ENCODE measurements at places on chromosomes 2 and 18. TPM values are rescaled to one million over a fixed set of nuclear protein-coding genes. Genes with fewer than 3 reads are reported as not detected.

The TPRKB gene
- 19.1 TPM for total RNA-seq

GRCh38 chr18:24731981-24732380 is 271.5 kb downstream of the HRH4 start:
- DNase-seq: no peak
- H3K4me3 ChIP-seq: no peak overlapping the region
- no peak overlapping the region for H3K27ac ChIP-seq

DNA sequence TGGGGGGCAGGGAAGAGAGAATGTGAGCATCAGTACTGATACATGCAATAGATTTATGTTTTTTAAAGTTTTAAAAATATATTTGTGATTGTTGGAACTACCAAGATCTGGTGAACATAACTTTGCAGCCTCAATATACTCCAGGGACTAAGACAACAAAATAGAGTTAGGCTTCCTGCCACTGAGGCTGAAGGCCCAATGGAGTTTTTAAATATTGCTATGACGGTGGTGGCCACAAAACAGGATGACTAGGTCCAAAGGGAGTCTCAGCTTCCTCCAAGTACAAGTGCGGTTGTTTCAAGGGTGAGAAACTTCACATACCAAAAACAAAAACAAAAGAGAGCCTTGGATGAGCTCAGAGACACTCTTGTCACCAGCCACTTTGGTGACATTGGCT is 72.9 kb downstream of the CCBE1 start:
- peak overlapping the region; percentile 75 for H3K4me3 ChIP-seq
- peaks cover 2% of the 10 kb centered on the region for H3K27me3 ChIP-seq
- peaks cover 12% of the 10 kb centered on the region for H3K36me3 ChIP-seq
- no peak for DNase-seq
- H3K27ac ChIP-seq: peak overlapping the region; percentile 78

- H3K4me3 ChIP-seq: peak overlapping the region; percentile 89
- DNase-seq: peak; percentile 62
- H3K36me3 ChIP-seq: no peaks in the 10 kb centered on the region
- H3K4me1 ChIP-seq: peaks cover 49% of the 10 kb centered on the region
Measured at GRCh38 chr2:229268626-229269025, 2.5 kb downstream of the PID1 start.

DNA sequence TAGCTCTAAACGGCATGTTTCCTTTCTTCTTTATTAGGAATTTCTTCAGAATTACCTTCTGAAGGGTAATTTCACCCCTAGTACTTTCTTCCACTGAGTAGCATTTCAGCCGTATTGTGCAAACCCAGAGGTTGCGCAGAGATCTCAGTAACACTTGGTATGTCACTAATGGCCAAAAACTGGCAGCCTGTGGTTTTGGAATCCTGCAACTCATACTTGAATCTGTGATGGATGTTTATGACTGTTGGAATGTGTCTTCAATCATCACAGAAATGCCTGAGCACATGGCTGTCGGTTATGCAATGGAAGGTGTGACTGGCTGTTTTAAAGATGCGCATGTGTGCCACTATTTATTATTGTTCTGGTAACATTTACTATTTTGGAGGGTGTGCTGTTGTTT is 100.0 kb downstream of the COLEC12 start:
- DNase-seq: peak; percentile 6
- H3K4me1 ChIP-seq: peaks cover 46% of the 10 kb centered on the region
- peaks cover 28% of the 10 kb centered on the region for H3K27me3 ChIP-seq

GRCh38 chr2:103459283-103459682 is 697.5 kb downstream of the TMEM182 start:
- no peaks in the 10 kb centered on the region for H3K4me1 ChIP-seq
- no peak overlapping the region for H3K4me3 ChIP-seq
- H3K27me3 ChIP-seq: no peaks in the 10 kb centered on the region
- DNase-seq: no peak

The STRN gene
- 20.2 TPM for total RNA-seq

The IGFBP5 gene
- 64.0 TPM for total RNA-seq

The HOXD12 gene
- total RNA-seq: not detected

GRCh38 chr2:233261819-233262555 is 10.5 kb downstream of the ATG16L1 start:
- H3K36me3 ChIP-seq: peaks cover 52% of the 10 kb centered on the region
- H3K4me1 ChIP-seq: no peaks in the 10 kb centered on the region
- peaks cover 1% of the 10 kb centered on the region for H3K27me3 ChIP-seq
- no peak overlapping the region for H3K4me3 ChIP-seq
- no peak overlapping the region for H3K27ac ChIP-seq

DNA sequence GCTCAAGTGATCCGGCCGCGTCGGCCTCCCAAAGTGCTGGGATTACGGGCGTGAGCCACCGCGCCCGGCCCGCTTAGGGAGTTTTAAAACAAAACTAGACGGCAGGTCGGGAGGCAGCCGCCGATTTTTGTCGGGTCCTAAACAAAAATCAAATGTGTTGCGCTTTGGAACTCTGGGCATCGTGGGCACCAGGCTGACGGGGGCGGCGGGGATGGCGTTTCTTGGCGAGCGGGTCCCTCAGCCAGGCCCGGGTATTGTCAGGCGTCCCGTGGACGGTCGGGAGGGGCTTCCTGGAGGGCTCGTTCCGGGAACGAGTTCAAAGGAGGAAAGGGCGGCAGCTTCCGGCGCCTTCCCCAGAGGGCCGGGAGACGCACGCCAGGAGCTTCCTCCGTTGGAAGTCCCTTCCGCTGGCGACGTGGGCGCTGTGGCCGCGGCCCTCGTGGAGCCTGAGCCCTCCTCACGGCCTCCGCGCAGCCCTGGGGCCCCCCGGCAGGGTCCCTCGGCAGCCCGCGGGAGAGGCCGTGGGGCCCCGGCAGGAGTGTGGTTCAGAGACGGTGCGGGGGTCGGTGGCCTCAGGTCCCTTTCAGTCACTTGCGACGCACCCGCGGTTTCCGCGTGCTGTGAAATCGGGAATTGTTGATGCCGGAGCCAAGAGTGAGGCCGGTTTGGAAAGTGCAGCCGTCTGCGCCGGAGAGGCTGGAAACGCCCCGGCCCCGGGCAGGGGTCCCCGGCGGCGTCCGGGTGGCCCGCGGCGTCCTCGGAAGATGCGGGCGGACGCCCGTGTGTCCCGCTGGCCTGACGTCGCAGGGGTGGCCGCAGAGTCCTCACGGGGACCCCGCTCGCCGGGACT is 59.3 kb downstream of the EMILIN2 start:
- peaks cover 20% of the 10 kb centered on the region for H3K27me3 ChIP-seq
- no peaks in the 10 kb centered on the region for H3K36me3 ChIP-seq
- peaks cover 7% of the 10 kb centered on the region for H3K4me1 ChIP-seq

DNA sequence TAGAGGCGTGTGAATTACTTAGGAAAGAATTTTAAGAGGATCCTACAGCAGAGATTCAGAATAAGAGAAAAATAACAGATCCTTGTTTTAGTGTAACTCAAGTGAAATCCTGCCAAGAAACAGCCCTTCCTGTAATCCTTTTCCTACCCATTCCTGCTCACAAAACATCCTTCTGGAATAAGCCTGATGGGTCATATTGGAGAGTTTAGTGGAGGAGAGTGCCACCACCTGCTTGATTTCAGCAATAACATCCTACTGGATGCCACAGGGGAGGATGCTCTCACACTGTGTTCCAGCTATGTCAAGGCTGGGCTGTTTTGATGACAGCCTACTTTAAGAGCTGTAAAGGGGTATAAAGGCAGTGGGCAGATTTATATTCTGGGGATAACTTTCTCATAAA is 54.8 kb upstream of the CCDC178 start:
- peaks cover 1% of the 10 kb centered on the region for H3K27me3 ChIP-seq
- no peak for DNase-seq
- no peak overlapping the region for H3K4me3 ChIP-seq
- H3K4me1 ChIP-seq: no peaks in the 10 kb centered on the region
- H3K36me3 ChIP-seq: no peaks in the 10 kb centered on the region

DNA sequence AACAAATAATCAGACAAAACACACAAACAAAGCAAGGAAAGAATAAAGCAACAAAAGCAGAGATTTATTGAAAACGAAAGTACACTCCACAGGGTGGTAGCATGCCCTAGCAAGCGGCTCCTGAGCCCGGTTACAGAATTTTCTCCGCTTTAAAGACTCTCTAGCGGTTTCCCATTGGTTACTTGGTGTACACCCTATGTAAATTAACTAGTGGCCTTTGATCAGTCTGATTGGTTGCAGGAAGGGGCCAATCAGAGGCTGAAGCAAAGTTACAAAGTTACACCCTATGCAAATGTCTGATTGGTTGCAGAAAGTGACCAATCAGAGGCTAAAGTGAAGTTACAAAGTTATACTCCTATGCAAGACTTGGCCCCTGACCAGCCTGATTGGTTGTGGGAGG is 242.9 kb downstream of the LDLRAD4 start:
- H3K4me1 ChIP-seq: peaks cover 7% of the 10 kb centered on the region
- peak overlapping the region; percentile 82 for H3K4me3 ChIP-seq
- DNase-seq: no peak
- H3K27me3 ChIP-seq: peaks cover 13% of the 10 kb centered on the region
- H3K27ac ChIP-seq: no peak overlapping the region

DNA sequence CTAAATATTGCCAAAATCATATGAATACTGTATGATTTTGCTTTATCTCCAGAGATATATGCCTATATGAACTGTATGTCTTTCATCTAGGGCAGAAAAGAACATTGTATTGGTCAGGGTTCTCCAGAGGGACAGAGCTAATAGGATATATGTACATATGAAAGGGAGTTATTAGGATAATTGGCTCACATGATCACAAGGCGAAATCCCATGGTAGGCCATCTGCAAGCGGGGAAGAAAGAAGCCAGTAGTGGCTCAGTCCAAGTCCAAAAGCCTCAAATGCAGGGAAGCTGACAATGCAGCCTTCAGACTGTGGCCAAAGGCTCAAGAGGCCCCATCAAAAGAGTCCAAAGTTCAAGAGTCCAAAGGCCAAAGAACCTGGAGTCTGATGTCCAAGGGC is 209.9 kb downstream of the RNF144A start:
- H3K27me3 ChIP-seq: no peaks in the 10 kb centered on the region
- DNase-seq: no peak
- H3K36me3 ChIP-seq: no peaks in the 10 kb centered on the region

GRCh38 chr2:69581774-69582581 is 61.6 kb downstream of the AAK1 start:
- peak overlapping the region; percentile 89 for H3K27ac ChIP-seq
- peaks cover 86% of the 10 kb centered on the region for H3K4me1 ChIP-seq
- H3K4me3 ChIP-seq: peak overlapping the region; percentile 61
- peak; percentile 47 for DNase-seq

The IL37 gene
- not detected for total RNA-seq

Measured in HFFc6 (cell line).